Muscle of leg (tissue), 16 donors: ENCODE measurements at places on chromosomes 11 and 22.

- DNase-seq, result no peak
Measured at GRCh38 chr11:67271541-67272284, 5.4 kb downstream of the GRK2 start.

- no peak for DNase-seq
Measured at GRCh38 chr22:41504816-41505215, 35.9 kb downstream of the ACO2 start.

GRCh38 chr11:66259956-66260355 is 8.5 kb upstream of the RAB1B start:
- DNase-seq, result no peak

- DNase-seq, result peak; percentile 77
Measured at GRCh38 chr11:91023731-91024130, 800.9 kb upstream of the CHORDC1 start.

GRCh38 chr11:61142424-61142823 is 18.8 kb downstream of the VPS37C start:
- no peak for DNase-seq

DNA sequence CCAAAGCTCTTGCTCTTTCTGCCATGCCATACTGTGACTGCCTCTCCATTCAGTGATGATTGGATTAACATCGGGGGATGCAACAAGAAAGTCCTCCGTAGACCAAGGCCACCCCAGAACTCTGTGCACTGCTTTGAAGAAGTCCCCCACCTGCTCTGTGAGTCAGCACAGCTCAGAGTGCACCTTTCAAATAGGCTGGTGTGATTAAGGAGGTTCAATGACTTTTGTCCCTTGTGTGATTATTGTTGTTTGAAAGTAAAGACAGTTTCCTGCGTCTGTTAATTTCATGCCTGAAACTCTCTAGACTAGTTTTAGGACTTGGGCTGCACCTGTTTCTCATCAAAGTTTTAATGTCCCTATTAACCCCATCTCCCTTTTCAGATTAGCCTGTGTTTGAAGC is 33.0 kb upstream of the DBX1 start:
- DNase-seq, result no peak

- no peak for DNase-seq
Measured at GRCh38 chr11:5955586-5955985, 12.7 kb downstream of the OR56A5 start.

DNA sequence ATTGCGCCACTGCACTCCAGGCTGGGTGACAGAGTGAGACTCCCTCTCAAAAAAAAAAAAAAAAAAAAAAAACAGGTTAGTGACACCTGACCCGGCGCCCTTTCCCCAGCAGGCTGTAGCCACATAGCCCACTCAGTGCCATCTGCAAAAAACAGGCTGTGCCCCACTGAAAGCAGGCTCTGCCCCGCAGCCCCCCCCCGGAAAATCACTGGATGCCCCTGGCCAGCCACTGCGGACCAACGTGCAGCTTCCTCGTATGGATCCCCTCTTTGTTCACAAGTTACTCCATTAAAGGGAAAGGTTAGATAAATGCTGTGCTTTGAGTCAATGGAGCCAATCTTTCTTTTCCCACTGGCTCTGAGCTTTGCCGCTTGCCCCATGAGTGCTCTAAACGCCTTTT is 660.3 kb downstream of the TBC1D22A start:
- no peak for DNase-seq

DNA sequence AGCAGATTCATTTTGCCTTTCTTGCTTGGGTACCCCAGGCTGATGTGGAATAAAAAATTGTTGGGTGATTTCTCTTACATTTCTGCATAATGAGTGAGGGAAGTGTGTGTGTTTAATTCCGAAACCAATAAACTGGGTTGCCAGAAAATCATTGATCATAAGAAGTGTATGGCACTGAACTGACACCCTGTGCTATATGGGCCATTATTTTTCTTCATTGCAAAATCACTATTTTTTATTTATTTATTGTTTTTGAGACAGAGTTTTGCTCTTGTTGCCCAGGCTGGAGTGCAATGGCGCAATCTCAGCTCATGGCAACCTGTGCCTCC is 14.6 kb upstream of the HIKESHI start:
- no peak for DNase-seq

- no peak for DNase-seq
Measured at GRCh38 chr22:19177164-19178064, 1.1 kb downstream of the SLC25A1 start.

GRCh38 chr11:1743585-1744136 is 6.7 kb downstream of the IFITM10 start:
- DNase-seq, result no peak

DNA sequence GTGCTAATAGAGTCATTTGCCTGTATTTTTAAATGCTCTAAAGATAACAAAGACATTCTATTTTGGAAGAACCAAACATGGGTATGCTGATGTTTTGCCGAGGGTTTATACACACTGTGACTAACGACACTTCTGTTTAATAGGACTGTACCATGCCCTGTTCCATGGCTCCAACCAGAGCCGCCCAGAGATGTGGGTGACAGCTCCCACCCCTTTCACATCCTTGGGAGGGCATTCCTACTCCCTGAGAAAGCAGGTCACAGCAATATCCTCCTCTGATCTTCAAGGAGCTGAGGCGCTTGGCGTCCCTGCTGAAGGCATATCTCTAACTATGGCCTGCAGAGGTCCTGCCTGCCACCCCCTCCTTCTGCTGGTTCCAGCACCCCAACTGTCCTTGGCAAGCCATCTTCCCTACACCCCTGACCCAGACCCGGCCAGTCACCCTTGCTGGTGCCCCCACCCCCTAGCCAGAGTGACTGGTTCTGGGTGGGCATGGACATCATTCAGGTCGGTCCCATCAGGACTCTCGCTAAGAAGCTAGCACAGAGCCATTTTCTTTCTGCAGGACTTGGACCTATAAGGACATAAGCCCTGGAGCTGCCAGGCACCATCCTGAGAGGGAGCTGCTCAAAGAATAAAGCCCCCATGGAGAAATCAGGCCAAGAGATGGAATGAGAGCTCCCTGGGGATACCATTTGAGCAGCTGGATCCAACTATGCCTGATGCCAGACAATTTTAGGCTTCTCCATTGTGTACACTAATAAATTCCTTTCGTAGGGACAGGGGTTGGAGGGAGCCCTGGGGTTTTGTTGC is 381.3 kb downstream of the CTTN start:
- no peak for DNase-seq

DNA sequence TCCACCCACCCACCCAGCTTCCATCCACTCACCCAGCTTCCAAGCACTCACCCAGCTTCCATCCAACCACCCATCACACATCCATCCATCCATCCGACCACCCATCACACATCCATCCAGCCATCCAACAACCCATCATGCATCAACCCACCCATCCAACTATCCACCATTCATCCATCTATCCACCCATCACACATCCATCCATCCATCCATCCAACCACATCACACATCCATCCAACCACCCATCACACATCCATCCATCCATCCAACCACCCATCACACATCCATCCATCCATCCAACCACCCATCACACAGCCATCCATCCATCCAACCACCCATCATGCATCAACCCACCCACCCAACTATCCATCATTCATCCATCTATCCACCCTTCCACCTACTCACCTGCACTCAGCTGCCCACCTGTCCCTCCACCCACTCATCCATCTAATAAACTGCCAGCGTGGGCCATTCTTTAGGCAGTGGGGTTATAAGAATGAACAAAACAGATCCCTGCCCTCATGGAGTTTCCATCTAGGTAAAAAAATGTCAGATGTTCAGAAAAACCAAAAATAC is 88.2 kb downstream of the CELSR1 start:
- DNase-seq, result no peak

DNA sequence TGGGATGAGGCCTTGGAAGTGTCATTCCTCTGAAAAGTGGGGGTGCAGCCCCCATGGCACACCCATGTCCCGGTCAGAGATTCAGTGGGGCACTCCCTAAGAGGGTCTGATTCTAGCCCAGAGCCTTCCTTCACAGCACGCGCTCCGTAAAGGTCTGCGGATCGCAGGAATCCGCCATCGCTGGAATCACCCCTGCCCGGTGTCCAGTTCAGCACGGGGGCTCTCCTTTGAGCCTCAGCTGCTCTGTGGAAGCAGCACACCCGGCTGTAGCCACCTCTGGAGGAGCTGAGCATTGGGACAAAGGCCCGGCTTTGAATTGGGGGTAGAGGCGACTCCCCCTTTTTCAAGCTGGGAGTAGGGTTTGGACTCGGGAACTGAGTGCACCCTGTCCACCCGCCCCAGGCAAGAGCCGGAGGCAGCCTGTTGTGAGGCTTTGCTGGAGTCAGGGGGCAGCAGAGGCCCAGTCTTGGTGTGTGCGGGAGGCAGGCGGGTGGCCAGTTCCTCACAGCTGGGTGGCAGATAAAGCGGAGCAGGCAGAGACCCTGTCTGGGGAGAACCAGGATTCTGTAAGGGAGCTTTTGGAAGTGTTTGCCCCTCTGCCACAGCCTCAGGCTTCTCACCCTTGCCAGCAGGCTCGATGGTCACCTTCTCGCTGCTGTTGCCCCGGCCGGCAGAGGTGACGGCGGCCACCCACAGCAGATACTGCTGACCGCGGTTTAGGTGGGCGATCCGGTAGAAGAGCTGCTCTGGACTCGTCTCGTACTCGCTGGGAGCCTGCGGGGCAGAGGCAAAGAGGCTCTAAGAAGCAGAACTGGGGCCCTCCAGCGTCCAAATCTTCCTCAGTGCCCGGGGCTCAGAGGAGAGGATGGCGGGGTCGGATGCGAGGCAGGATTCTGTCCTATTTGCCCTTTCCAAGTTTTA is 115.9 kb downstream of the CEP164 start:
- peak; percentile 74 for DNase-seq

GRCh38 chr11:17014321-17014832 is at the start of gene PLEKHA7:
Gene PLEKHA7 (minus strand): TSS chr11:17014414. CDS start chr11:17014401, 13 bp downstream.
- peak; percentile 10 for DNase-seq

GRCh38 chr11:33544593-33545373 is 155.8 kb downstream of the C11orf91 start:
- no peak for DNase-seq

- DNase-seq, result no peak
Measured at GRCh38 chr11:28962502-28962901, 854.3 kb downstream of the METTL15 start.

DNA sequence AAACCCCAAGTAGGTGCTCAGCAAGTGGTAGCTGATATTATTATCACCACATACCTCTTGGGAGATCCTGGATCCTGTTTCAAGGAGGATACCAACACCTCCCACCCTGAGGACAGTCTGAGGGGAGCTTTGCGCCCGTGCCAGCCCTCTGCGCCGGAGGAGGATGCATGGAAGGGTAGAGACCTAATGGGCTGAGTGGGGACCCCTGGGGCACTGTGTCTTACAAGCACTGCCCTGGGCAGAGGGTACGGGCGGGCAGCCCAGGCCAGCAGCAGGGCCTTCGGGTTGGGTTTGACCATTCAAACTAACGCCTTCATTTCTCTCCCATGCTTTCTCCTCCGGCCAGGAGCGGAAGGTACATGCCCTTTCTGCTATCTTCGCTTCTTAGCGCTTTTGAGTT is 26.3 kb downstream of the MYBPC3 start:
- no peak for DNase-seq

GRCh38 chr22:43036282-43036829 is 21.4 kb upstream of the PACSIN2 start:
- peak; percentile 84 for DNase-seq

DNA sequence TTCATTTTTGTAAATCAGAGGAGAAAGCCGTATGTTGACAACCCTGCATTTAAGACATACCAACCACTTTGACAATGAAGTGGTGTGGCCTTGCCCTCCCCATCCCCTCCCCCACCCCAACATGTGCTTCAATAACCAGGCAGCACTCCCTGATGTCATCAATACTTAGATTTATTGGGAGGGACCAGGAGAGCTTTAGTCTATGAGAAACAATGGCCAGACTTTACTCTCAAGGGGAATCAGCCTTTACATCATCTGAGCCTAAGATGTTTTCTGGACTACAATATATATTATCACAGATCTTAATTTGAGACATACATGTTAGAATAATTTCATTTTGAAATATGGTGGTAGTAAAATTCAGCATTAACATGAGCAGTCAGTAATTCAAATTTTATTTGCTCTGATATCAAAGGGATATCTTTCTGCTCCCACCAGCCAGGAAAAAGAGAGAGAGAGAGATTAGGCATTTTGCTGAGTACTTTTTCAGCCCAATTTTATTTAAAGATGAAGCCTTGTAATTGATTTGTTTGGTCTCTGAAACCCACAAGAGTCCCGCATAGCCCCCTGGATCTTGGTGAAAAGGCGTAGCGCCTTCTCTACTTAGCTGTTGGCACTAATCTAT is 38.1 kb downstream of the PARVA start:
- peak; percentile 30 for DNase-seq

DNA sequence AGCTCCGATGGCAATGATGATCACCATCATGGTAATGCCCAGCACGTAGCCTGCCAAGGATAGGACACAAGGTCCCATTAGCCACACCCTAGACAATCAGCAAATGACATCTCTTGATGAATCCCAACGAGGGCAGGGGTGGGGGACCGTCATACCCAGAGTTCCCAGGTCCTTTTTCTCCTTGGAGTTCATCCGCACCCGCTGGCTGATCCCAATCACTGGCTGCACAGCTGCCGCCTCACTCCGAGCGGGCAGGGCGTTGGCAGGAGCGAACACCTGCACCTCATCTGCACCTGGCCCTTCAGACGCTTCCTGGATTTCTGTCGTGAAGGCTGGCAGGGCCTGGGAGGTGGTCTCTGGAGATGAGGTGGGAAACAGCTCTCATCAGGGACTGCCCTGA is 2.9 kb downstream of the PIK3IP1 start:
- no peak for DNase-seq

GRCh38 chr11:2272946-2273280 is 2.5 kb upstream of the ASCL2 start:
- no peak for DNase-seq

GRCh38 chr11:62236187-62236586 is 5.9 kb upstream of the SCGB1D2 start:
- no peak for DNase-seq

DNA sequence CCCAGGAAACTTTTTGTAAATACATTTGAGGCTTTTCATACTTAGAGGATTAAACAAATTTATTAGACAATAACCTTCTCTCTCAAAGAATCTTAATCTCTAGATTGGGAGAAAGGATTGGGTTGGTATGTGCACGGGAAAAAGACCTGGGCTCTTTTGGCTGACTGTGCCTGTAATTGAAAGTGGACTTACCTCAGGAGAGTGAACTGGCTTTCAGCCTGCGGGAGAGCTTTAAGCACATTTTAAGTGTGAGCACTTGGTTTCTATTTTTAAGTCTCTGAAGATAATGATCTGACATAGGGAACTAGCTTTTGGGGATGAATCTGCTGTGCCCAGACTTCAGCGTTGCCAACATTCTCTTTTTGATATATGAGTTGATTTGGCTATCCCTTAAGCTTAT is 35.8 kb downstream of the UVRAG start:
- DNase-seq, result peak; percentile 46
